Activated CD4-positive, CD25-positive, alpha-beta regulatory T cell (primary cell): ENCODE measurements at places on chromosomes 2 and 18.

GRCh38 chr2:14621114-14621513 is 11.4 kb upstream of the LRATD1 start:
- DNase-seq, result no peak

GRCh38 chr18:34592961-34593382 is 117.1 kb upstream of the DTNA start:
- no peak for DNase-seq

DNA sequence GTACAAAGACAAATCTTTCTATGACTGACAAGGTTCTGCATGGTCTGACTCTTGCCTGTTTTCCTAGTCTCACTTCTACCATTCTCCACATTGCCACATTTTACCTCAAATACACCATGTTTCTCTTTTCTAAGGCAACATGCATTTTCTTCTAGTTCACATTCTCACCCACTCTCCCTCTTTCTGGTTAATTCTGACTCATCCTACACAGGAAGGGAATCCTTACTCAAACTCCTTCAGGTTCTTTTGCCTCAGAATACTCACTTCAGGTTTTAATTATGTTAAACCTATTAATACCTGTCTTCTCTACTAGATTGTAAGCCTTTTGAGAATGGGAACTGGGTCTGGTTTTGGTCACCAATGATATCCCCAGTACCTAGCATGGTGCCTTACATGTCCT is 47.2 kb downstream of the MAP2 start:
- no peak for DNase-seq

DNA sequence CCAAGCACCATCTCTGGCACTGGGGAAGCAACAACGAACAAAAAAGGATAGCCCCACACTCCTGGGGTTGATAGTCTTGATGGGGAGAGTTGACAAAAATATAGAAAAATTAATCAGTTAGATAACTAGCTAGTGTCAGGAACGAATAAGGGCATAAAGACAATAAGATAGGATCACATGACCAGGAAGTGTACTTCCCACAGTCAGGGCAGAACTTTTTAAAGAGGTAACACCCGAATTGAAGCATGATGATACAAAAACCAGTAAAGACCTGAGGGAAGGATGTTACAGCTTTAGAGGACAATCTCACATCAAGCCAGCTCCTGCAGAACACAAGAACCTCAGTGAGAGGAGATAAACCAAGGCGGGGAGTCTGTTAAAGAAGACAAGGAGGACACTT is 295.4 kb upstream of the CRIM1 start:
- no peak for DNase-seq

DNA sequence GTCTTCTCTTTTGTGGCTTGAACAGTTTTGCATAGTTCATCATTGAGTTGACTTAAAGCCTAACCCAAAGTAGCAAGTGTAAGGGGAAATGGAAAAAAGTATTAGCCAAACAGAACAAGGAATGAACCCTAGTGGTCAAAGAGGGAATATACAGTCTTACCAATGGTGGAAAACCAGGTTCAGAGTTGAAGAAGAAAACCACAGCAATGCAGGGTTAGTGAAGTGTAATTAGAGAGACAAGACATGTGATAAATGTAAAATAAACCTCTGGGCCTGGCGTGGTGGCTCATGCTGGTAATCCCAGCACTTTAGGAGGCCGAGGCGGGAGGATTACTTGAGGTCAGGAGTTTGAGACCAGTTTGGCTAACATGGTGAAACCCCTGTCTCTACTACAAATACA is 2.4 kb downstream of the TTN start:
- DNase-seq, result no peak

DNA sequence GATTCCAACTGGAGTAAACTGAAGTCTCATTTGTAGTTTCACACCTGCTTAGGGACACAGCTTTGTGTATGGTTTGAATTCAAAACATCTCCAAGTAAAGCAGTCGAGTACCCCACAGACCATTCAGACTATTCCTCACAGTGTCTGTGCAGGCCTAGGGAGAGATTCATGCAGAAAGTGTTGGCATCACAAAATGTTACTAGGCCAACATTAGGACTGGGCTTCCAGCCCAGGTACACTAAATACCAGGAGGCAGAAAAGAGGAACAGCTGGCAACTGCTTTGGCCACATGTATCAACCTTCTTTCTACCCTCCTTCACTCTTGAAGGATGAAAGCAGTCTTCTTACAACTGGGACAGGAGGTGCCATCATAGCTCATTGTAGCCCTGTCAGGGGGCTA is 270.4 kb upstream of the TMEFF2 start:
- no peak for DNase-seq

GRCh38 chr2:10514273-10514672 is 66.1 kb upstream of the ODC1 start:
- DNase-seq, result no peak

DNA sequence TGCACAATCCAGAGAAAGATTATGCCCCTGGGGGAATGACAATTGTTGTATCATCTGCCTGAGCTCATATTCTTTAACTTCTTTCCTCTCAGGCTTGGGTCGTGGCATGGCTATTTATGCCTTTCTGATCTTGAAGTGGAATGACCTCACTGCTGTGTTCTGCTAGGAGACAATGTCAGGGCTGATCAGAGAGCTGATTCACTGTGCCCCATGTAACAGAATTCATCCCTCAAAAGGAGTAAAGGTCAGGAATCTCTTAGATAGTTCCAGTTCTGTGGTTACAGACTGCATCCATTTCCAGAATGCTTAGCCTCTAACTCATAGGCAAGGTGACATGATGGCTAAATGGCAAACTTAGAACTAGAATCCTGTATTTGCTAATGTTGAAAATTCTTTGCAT is 511.7 kb upstream of the CNTNAP5 start:
- DNase-seq, result no peak

DNA sequence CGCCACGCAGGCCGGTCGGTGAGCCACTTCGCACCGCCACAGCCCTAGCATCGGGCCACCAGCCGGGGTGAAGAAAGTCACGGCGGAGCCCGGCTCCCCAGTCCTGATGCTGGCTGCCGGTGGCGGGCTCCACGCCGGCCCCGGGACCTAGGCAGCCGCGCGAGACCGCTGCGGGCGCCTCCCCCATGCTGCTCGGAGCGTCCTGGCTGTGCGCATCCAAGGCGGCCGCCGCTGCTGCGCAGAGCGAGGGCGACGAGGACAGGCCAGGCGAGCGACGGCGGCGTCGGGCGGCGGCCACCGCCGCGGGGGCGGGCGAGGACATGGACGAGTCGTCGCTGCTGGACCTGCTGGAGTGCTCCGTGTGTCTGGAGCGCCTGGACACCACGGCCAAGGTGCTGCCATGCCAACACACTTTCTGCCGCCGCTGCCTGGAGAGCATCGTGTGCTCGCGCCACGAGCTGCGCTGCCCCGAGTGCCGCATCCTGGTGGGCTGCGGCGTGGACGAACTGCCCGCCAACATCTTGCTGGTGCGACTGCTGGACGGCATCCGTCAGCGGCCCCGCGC is 433 bp downstream of the SH3RF3 start:
- DNase-seq, result no peak

DNA sequence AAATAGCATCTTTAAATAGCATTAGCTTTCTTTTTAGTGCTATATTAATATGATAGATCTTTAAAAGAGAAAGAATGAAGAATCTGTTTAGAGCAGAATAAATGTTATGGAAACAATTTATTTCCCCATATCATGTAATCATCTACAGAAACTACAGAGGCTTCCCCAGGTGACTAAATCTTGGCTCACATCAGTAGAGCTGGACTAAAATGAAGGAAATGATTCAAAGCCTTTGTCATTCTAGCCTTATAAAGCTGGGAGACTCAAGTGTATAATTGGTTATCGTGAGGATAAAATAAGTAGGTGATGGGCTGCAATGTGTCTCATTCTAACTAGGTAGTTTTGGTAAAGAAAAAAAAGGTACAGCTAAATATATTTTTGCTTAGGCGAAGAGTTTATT is 83.2 kb upstream of the UNC80 start:
- no peak for DNase-seq

DNA sequence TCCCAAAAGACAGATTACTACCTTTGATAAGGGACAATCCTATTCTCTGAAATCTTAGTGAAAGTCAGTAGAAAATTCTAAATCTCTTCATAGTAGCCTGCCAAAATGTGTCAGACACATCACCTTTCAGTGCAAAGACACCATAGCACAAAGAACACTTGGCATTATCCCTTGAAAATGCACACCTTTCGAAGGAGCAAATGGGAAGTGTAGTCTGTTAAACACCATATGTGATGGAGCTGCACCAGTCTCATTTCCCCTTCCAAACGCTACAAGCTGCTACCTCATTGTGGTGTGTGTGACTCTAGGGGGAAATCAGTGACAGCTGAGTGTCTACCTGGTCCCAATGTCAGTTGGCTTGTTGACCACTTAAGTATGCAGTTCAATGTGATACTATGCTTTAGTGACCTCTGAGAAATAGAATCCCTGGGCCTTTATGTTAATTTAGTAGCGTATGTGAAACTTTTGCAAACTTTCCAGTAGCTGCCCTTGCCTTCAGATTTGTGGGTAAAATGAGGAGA is 551.7 kb downstream of the ARHGAP15 start:
- DNase-seq, result no peak

DNA sequence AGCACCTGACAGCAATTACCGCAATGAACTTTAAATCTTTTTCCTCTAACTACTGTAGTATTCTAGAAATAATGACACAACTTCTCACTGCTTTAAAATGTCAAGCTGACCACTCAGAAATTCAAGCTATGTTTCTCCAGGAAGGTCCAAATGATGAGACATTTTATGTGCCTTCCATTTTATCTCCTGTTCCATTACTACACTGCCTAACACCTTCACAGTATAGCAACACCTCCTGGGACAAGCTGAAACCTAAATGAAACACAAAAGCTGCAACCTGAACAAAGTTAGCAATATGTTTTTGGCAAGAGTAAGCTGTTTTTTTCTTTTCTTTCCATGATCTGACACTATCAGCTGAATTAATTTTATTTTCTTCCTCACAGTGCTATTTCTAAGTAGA is 81.9 kb downstream of the IKZF2 start:
- no peak for DNase-seq

DNA sequence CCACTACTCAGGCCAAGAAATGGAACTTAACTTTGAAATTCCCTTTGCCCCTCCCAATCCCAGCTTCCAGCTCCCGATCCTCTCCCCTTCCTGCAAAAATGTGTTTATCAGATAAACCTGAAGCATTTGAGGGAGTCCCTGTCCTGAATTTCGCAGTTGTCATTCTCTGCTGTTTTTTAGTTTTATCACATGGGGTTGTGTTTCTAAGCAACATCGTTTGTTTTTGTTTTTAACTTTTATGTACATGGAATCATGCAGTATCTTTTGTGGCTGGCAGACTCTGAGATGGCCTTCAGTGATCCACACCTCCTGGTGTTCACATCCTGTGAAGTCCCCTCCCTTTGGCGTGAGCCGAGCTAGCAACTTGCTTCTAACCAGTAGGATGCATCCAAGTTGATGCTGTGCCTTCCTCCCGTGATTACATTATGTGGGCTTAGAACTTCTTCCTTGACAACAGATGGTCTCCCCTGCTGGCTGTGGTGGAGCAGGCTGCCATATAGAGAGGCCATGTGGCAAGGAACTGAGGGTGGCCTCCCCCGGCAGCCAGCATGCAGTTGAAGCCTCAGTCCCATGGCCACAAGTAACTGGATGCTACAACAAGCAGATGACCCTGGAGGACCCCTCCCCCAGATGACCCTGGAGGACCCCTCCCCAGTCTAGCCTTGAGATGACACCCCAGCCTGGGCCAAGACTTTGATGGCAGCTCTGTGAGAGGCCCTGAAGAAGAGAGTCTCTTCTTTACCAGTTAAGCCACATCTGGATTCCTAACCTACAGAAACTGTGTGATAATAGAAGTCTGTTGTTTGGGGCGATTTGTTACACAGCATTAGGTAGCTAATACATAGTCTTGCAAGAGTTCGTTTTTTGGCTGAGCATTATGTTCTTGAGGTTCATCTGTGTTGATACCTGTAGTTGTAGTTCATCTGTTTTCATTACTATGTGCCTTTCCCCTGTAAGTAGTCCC is 27.7 kb downstream of the SH3BP4 start:
- no peak for DNase-seq

- DNase-seq, result no peak
These were observed 77.6 kb downstream of the ASB1 start for GRCh38 chr2:238504181-238504931.

DNA sequence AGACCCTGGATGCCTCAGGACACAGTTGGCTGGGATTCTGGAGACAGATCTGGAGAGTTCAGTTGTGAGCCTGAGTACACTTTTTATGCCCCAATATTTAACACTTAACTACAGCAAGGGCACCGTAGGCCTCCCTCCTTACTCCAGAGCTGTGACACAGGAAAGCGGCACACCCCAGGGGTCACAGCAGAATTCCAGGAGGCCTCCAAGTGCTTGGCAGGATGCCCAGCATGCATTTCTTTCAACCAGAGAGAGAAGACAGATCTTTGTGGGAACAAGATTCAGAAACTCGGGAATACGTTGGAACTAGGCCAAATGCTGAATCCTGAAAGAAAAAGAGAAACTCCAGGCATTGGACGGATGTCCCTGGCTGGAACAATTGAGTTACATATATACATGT is 199.2 kb upstream of the NT5C1B start:
- no peak for DNase-seq

DNA sequence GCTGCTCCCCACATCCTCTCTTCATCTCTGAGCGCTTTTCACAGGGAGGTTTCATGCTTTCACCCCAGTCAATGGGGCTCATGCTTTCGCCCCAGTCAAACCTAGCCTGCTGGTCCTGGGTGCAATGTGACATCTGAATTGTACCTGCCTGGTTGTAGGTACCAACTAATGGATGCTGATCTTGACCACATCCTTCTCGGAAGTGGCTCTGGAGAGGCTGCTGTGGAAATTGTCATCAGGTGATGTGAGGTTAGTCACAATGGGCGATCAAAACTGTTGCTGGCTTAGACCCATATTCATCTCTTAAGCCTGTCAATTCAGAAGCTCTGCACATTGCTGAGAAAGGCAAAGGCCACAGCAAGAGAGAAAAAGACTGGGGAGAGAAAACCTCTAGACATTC is 32.7 kb upstream of the ALKAL2 start:
- no peak for DNase-seq

- DNase-seq, result no peak
These were observed 109.2 kb upstream of the THOC1 start for GRCh38 chr18:377088-377487.

- peak; percentile 5 for DNase-seq
These were observed 70.4 kb downstream of the ARHGEF33 start for GRCh38 chr2:38959938-38960608.

DNA sequence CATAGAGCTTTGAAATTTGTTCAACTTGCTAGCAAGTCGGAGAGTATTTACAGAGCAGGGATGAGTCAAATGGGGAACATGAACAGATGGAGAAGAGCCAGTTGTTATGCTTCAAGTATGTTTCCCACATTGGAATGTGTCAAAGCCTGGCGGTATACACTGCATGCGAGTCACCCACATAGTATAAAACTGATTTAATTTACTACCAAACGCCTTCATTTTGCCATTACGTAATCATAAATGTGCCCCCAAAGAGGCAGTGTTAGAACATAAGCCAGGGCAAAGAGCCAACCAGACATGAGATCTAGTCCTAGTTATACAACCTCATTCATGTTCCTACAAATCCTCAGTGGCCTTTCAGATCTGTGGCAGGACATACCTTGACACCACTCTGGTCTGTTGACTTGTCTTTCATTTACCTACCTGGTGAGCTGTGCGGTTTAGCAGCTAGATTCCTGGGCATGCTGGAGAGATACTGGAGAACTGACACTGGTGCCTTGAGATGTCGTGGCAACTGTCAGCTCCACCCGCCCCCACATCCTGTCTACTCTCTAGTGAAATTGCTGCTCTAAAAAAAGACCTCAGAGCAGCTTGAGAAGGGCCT is 21.7 kb upstream of the NRP2 start:
- no peak for DNase-seq
